Stimulated activated CD4-positive, alpha-beta T cell treated with anti-CD3 and anti-CD28 coated beads, Interleukin-12 subunit alpha, Interleukin-12 subunit beta, amount 100 ng/mL, for 48 hours (primary cell): ENCODE measurements at places on chromosomes 4 and X.

DNA sequence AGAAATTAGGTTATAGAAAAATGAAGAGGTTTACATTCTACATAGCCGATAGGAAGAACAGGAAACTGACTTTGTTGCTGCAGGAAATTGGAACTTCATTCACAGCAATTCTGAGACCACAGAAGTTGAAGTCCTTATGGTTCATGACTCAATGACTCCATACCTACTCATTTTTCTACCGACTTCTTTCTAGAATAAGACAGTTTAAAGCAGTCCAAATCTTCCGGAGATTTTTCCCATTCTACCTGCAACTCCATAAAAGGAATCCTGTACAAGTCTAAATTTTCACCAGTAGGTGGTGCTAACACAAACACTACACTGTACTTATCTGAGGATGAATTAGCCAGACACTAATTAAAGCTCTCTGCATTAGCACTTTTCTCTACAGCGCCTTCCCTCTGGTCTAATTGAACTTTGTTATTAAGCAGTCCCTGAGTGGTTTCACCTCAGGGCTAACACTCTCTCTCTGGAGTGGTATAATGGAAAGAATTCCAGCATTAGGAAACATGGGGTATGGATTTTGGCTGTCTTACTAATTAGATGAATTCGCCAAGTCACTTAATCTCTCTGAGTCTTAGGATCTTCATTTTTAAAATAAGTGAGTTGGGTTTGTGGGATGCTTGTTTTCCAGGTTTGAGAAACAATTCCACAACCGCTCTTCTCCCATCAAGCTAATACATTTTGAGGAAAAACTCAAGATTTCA, 167.9 kb downstream of the SMIM20 start:
- no peak for DNase-seq

DNA sequence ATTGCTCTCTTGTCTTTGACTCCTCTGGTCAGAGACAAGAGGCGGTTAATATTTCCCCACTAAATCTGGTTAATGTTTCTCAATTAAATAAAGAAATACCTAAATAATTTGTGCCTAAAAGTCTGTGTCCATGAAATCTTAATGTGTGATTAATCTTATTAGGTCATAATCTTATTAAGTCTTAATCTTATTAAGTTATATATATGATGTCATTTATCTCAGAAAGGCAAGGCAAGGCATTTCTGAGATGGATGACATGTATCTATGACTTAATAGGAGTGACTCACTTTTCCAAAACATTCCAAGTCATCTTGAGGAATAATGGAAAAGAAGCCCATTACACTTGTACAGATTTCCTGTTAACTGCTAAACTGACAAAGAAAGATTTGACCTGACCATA, 74.7 kb downstream of the TRAM1L1 start:
- no peak for DNase-seq

DNA sequence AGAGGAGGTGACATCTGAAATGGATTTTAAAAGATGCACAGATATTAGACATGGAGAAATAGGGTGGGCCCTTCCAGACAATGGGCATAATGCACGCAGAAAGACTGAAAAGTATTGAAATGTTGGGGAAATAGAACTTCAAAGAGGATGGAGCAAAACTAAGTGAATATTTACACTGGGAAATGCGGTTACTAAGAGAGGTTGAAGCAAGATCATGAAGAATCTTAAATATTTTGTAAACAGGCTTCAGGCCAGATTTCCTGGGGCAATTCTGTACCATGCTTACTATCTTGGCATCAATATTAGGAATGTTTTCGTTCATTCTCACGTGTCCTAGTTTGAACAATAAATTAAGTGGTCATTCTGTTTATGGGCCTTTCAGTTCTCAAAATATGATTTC, 216.3 kb downstream of the ADAMTS3 start:
- DNase-seq, result no peak

DNA sequence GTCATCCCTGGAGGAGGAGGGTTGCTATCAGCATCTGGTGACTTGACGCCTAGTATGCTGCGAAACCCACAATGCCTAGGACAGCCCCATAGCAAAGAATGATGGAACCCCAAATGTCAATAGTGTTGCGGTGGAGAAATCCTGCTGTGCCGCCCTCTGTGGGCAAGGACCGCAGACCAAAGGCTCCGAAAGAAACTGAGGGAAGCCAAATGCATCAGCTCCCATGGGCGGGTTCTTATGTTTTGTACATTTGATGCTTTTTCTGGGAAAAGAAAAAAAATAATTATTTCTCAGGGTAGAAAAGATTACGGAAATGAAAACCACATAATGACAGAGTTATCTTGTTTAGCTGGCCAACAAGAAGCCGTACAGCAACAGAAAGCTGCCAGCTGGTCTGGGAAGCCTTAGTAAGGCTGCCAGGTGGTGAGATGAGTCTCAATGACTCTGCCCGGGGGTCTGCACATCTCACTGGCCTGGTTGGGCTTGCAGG, 95.0 kb upstream of the TBL1X start:
- DNase-seq, result no peak

DNA sequence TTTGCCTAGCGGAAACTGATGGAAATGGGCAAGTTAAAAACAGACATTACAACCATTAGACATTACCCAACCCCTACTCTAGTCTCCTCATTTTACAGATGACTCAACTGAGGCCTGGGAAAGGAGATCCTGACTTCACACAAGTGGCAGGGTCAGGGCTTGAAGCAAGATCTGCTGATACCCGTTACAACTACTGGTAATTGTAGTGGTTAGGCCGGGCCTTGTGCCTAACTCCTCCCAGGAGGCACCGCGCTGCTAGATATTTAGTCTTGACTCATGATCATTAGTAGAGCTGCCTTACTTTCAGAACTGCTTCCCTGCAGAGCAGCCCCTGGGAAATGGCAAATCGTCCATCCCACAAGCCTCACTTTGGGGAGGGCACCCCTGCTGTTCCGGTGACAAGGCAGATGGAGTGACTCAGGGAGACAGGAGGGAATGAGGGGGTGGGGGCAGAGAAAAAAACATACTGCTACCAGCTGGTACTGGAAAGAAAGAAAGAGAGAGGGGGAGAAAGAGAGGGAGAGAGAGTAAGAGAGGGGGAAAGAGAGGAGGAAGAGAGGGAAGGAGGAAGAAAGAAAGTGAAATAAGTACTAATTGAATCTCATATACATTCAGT, 12.2 kb downstream of the ARHGEF6 start:
- DNase-seq, result peak; percentile 52

- DNase-seq, result no peak
These were observed 66.6 kb upstream of the LIMCH1 start for GRCh38 chr4:41471126-41472071.

DNA sequence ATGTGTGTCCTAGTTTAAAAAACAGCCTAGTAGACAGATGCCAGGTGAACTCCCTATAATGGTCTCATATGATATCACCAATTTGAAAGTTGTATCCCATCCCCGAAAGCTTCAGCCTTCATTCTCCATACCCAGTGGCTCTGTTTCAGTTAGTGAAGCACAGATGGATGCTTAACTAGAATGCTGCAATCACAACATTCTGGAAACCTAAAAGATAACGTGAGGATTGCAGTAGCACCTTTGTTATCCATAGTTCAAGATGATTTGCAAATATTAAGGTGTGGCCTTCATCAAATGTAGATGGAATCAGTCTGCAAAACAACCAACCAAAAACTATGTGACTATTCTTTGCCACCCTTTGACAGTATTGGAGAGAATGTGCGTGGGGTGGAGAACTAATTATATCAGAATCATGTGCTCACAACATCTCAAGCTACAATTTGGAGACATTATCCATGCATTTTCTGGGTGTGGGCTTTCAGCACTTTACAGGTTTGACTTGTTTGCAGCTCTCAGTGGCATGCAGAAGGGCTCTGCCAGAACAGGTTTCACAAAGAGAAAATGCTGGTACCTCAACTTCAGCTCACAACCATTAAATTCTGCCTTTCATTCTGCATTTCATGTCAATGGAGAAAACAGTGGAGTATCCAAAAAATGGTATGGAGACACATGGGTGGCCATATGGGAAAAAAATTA, 18.3 kb upstream of the PPID start:
- DNase-seq, result no peak

DNA sequence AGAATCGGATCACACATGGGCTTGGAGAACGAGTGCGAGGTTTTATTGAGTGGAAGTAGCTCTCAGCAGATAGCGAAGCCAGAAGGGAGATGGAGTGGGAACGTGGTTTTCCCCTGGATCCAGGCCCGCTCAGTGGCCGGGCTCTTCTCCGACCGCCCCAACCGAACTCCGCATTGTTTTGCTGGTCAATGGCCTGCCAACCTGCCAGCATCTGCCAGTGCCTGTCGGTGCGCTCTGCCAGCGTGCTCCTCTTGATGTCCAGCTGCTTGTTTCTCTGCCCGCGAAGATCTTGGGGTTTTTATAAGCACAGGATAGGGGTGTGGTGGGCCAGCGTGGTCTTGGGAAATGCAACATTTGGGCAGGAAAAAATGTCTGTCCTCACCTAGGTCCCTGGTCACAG, 5.6 kb upstream of the SYTL5 start:
- DNase-seq, result no peak

DNA sequence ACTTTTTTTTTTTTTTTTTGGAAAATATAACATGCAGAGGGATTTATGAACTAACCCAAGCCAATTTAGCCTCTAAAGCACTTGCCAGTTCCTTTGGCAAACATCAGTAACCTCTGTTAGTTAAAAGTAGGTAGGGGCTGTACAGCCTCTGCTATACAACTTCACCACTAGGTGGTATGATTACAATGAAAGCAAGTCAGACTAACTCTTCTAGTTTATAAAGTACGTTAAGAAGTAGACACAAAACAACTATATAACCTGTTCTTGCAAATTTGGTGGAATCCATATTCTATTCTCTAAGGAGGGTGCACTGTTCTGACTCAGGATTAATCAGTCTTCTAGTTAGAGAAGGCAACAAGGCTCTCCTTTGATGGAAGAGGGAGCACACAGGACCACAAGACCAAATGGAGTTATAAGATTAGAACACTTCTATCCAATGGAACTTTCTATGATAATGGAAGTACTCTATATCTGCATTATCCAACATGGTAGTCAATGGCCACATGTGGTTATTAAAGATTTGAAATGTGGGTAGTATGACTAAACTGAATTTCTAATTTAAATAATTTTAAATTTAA, 12.8 kb downstream of the AIMP1 start:
- DNase-seq, result no peak

DNA sequence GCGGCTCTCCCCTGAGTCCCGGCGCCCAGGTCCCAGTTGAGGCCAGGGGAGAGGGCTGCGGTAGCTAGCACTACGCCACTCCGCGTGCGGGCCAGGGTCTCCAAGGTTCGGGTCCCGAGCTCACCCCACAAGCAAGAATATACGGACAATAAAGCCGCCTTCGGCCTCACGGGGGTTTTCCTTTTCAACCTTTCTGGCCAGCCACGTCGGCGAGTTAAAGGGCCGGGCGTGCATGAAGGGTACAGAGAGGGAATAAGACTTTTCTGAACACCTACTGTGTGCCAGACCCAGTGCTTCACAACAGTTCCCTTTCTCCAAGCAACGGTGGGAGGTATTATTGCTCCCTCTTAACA, 138.5 kb upstream of the ZIC3 start:
- DNase-seq, result no peak

- no peak for DNase-seq
These were observed 27.2 kb downstream of the HSPA4L start for GRCh38 chr4:127809173-127809800.

GRCh38 chr4:180900781-180901180, 1342.4 kb upstream of the TENM3 start:
- DNase-seq, result no peak

DNA sequence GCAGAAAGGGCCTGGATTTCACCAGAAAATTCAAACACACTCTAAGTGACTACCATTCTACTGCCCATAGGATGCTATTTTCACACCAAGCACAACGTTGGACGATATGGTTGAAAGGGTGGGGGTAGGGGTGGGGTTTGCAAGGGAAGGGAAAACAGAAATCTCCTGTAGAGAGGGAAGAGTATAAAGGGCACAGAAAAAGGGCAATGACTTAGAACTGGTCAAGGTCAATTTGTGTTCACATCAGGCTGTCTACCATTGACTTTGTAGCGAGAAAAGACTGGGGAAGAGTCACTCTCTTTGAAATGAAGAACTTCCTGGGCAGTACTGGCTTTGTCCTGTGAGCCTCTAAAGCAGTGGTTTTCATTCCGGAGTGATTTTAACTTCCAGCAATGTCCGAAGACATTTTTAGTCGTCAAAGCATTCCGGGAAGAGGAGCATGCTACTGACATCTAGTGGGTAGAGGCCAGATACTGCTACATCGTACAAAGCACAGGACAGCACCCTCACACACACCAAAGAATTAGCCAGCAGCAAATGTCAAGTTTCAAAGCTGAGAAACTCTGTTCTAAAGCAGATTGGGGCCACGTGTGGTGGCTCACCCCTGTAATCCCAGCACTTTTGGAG, 48.4 kb upstream of the SLC7A3 start:
- no peak for DNase-seq

DNA sequence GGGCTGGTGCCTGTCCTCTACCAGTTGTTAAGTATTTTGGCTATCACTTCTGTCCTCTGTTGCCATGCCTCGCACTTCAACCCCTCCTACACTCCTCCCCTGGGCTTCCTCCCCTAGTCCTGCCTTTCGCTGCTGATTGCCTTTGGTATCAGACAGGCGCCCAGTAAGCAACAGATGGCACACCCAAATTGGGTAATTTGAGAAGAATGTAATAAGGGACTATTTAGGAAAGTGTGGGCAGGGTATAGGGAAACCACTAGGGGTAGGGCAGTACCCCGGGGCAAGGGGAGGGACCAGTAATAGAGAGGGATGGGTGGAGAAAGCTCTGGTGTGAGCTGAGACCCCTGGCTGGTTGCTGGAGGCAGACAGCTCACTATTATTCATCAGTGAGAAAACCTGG, 172.7 kb upstream of the USP9X start:
- no peak for DNase-seq

GRCh38 chr4:9988363-9988749, 32.9 kb downstream of the SLC2A9 start:
- no peak for DNase-seq

GRCh38 chrX:151713849-151714248, 2.0 kb upstream of the FATE1 start:
- DNase-seq, result peak; percentile 2

- no peak for DNase-seq
These were observed at the start of gene LRCH2 for GRCh38 chrX:115233497-115234455. LRCH2 (minus strand) TSS chrX:115234096; CDS start chrX:115234041, 55 bp downstream.

DNA sequence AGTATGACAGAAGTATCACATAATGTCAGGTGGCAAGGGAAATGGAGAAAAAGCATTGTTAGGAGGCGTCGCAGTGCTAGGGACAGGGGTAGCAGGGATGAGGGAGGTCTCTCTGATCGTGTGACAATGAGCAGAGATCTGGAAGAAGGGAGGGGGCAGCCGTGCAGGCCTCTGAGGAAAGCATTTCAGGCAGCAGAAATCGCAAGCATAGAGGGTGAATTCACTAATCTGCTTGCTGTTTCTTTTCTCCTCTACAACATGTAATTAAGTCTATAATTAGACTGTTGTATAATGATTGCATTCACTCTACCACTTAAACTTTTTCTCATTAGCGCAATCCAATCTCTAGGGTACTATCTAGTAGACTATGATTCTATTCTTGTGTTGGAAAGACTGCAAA, 9.1 kb downstream of the CYP4V2 start:
- DNase-seq, result no peak

DNA sequence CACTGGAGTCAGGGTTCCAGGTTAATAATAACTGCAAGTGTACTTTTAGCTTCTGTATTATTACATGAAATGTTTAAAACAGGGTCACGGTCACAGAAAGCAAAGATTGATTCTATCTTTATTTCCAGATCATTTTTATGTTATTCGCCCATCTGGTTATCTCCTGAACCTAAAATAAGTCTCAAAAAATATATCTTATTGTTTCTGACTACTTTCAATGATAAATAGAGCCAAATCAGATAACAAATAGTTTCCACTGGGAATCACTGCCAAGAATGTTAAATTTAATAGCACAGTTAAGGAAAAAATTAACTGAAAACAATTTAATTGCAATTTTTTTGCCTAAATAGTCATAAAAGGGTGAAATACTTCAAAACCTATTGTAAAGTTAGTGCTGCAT, 17.2 kb upstream of the VEGFD start:
- DNase-seq, result no peak
